SJSA1 (cell line): ENCODE measurements at places on chromosomes 7 and 10.

- DNase-seq, result no peak
Observed at GRCh38 chr10:113970641-113971040, 73.0 kb upstream of the ADRB1 start.

GRCh38 chr7:38512704-38513103 lies 118.5 kb downstream of the AMPH start:
- no peak for DNase-seq

DNA sequence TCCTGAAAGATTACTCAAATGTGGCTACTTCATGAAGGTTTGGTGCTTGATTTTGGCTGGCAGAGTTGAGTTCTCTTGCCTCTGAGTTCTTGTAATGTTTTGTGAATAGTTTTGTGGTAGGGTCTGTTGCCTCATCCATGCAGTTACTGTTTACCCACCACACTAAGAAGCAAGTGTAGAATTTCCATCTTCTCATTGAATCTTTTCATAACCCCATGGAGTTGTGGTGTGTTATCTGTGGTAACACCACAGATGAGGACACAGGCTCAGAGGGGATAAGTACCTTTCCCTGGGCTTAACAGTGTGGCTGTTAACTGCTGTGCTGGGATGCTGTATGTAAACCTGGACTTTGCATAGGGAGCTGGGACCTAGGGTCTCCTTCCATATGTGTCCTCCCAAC lies 186.3 kb downstream of the CAMK1D start:
- no peak for DNase-seq

DNA sequence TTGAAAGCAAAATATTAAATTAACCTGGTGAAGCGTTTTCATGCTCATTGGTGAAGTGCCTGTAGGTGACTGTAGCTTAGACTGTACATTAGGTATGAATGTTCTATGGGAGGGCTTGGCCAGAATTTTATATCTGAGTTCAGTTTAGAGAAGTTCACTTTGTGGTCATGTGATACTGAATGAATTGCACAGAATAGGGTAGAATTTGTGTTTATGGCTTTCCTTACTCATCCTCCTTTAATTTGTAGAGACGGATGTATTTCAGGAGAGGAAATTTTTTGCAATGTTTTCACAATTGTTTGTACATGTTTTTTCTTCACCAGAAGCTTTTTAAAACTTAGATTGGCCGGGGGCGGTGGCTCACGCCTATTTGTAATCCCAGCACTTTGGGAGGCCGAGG lies 32.3 kb downstream of the REEP3 start:
- no peak for DNase-seq

GRCh38 chr7:149281508-149282330 lies 19.7 kb downstream of the ZNF783 start:
- DNase-seq, result no peak

GRCh38 chr10:125248489-125248888 lies 88.1 kb upstream of the CTBP2 start:
- DNase-seq, result no peak

- no peak for DNase-seq
Observed at GRCh38 chr7:127654404-127655394, 2.7 kb downstream of the SND1 start.

DNA sequence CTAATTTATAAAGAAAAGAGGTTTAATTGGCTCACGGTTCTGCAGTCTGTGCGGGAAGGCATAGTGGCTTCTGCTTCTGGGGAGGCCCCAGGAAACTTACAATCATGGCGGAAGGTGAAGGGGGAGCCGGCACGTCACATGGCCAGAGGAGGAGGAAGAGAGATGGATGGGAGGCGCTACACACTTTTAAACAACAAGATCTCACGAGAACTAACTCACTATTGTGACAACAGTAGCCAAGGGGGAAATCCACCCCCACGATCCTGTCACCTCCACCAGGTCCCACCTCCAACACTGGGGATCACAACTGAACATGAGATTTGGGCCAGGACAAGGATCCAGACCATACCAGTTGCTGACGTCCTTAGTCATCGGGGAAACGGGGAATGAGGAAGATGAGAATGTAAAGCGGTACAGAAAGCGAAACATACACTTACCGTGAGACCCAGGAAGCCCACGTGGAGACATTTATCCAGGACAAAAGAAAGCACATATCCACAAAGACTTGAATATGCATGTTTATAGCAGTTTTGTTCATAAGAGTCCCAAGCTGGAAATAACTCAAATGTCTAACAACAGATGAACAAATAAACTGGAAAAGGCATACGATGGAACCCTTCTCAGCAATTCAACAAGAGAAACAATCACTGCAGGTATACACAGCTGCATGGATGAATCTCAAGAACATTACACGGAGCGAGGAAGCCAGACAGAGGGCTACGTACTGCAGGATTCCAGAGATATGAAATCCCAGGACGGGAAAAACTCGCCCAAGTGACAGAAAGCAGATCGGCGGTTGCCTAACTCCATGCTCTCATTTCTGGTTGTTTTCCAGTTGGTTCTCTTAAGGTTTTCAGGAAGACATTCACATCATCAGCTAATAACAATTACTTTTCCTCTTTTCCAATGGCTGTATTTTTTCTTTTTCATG lies 26.2 kb upstream of the INPP5A start:
- DNase-seq, result no peak

- DNase-seq, result no peak
Observed at GRCh38 chr7:118087126-118087525, 96.8 kb upstream of the LSM8 start.

DNA sequence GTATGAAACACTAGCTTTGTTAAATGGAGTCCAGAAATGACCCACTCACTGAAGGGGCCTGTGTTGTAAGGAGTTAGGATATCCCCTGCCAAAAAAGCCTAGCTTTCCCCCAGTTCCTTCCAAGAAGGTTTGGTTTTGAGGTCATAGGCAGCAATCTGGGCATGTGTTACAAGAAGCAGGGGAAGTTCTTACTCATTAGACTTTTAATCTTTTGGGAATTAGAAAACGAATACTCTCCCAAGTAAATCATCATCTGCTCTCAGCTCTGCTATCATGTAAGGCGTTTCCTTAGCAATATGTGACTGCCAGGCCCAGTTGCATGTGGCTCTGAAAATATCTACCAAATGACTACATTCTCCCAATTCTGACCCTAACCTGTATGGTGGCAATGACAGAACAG lies 3.7 kb downstream of the NOD1 start:
- DNase-seq, result no peak

GRCh38 chr7:152882576-152883310 lies 123.2 kb downstream of the ACTR3B start:
- DNase-seq, result no peak

GRCh38 chr10:33810986-33811385 lies 476.5 kb upstream of the NRP1 start:
- DNase-seq, result no peak

DNA sequence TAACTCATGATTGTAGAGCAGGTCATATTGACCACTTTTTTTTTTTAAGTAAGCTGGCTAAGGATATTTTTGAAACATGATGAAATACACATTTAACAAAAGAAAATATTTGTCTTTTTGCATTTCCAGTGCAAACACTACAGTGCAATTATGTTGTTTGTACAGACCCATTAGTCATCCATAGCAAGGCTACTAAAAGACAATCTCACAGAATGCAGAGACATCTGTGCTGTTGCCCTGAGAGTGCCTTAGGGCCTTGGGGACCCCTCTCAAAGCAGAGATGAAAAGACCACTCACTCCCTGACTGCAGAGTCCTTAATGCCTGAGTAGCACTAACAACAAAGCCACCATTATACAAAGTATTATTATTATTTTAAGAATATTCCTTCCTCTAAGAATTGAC lies 104.5 kb downstream of the NRCAM start:
- no peak for DNase-seq

DNA sequence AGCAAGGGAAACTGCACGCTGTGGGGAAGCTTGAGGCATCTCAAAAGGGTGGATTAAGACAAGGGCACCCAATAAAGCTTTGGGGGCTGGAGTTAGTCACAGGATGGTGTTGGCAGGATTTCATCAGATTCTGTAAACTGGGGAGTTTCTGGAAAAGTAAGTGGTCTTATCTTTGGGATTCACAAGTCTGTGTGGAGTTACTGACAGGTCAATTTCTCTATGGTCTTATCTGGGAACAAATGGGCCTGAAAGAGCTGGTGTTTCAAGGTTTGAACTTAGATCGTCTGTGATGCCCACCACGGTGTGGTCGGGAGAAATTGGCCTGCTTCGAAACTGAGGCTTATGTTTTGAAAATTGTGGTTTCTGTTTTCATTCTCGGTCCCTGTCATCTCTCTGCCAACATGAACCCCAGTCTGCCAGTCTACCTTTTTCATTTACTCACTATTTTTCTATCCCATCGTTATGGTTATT lies 23.8 kb upstream of the AOAH start:
- DNase-seq, result no peak

- DNase-seq, result no peak
Observed at GRCh38 chr10:124657806-124658205, 86.4 kb downstream of the FAM53B start.

DNA sequence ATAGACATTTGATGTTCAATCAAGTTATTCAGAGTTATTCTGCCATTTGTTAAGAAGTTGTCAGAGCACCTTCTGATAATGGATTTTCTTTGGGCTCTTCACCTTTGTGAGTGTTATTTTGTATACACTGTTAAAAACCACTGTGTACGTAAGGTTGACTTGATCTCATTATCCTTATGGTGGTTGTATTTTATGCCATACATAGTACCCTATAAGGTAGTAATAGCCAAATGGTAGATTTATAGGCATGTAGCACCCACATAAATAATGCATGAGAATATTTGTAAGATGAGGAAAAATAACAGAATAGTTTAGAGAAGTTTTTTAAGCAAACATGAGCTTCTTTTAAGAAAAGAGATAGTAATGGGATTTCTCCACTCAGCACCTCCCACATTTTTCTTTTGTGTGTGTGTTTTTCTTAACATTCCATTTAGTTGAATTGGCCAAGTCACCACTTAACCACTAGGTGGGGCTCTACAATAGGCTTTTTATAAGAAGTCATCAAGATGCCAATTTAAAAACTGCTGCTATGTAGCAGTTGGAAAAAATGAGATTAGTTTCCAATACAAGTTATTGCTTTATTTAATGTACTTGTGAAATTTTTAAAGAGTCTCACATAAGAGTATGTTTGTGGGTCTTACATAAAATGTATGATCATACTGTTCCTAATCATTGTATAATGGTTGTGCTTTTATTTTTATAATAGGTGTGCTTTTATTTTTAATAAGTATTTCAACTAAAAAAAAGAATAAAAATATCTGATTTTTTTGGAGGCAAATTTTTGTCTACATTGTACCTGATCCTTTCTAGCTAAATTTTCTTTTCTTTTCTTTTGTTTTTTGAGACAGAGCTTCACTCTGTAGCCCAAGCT lies 41.1 kb upstream of the STMP1 start:
- DNase-seq, result peak; percentile 82

DNA sequence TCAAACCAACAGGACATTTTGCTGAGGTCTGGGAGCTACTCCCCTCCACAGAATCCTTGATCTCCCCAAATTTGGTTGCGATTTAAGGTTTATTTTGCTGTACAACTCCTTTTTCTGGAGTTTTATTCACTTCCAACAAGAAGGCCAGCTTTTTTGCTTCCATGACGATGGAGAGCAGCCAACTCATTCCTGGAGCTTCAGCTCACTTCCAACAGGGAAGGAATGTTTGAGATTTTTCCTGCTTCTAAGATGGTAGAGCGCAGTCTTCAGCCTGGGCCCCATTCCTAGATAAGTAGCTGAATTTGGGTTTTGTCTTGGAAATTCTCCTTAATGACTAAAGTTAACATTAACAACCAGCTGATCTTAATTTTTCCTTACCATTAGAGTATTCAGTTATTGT lies 30.9 kb upstream of the CREB3L2 start:
- no peak for DNase-seq

- DNase-seq, result no peak
Observed at GRCh38 chr7:28847681-28848080, 110.4 kb downstream of the TRIL start.

- no peak for DNase-seq
Observed at GRCh38 chr7:94049615-94050014, 45.5 kb upstream of the BET1 start.

DNA sequence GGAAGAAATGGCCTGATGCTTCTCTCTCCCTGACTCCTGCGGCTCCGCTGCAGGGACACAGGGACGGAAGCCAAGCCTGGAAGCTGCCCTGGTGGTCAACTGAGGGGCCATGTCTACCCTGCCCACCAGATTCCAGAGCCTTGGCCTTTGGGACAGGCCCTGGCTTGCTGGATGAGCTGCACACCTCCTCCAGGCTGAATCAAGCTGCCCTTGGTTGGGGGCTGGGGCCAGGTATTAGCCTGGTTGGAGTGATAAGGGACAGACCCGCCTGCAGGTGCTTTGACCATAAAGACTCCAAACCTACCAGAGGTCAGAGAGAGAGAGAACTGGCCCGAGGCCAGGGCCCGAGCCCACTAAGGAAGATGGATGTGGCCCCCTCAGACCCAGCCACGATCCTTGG lies 30.1 kb downstream of the CRHR2 start:
- peak; percentile 35 for DNase-seq

- no peak for DNase-seq
Observed at GRCh38 chr10:963655-964054, 24.6 kb upstream of the GTPBP4 start.

DNA sequence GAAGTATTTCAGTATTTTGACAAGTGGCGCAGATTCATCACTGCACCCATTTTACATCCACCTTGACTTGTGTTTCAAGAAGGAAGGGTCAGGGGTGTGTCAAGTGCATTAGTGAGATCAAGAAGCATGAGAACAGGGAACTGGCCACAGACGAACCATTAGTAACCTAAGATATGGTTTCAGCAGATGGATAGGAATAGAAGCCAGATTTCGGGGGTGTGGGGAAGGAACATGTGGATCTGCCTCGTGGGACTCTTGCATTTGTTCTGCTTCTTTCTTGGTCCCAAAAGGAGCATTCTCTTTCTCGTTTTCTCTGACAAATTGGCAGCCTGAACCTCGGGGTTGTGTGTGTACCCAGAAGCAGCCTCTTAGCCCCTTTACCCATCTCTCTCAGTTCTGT lies 9.6 kb downstream of the DENND2A start:
- DNase-seq, result no peak

GRCh38 chr7:128666200-128666599 lies 5.9 kb upstream of the GARIN1A start:
- DNase-seq, result peak; percentile 16

GRCh38 chr7:1263391-1263951 lies 30.8 kb downstream of the UNCX start:
- DNase-seq, result no peak

- DNase-seq, result no peak
Observed at GRCh38 chr7:2105917-2106316, 126.8 kb downstream of the MAD1L1 start.

- DNase-seq, result no peak
Observed at GRCh38 chr7:1025743-1026581, 18.4 kb upstream of the GPR146 start.

GRCh38 chr7:13822678-13823077 lies 166.8 kb downstream of the ETV1 start:
- no peak for DNase-seq

GRCh38 chr7:3844540-3845151 lies 543.6 kb downstream of the SDK1 start:
- DNase-seq, result no peak
